ENCODE measurements at places on chromosomes 12 and 14.

DNA sequence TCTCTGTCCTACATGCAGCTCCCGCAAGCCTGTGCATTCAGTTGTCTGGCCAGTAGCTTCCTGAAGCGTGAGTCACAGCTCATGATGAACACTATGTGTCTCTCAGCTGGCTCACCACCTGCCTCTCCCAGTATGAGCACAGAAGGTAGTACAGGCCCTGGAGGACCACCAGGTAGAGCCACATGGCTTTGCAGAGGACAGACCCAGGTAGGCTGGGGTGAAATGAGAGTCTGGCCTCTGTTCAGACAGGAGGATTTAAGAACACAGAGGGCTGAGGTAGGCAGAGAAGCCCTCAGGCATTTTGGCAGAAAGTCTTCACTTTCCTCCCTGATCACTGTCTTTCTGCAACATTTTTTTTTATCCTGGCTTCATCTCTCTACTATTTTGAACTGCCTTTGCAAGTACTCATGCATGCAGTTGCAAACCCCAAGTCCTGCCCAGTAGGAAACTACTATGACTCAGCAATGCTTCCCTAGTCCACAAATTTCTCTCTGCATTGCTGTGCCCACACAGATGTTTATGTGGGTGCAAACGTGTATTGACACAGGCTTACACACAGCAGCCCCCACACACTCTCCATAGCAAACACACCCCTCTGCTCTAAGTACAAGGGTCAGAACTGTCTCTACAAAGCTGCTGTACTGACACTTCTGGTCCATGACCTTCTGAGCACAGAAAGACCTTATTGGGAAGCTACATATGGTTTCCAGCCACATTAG lies 7.2 kb upstream of the SDR9C7 start:
- DNase-seq, result no peak

DNA sequence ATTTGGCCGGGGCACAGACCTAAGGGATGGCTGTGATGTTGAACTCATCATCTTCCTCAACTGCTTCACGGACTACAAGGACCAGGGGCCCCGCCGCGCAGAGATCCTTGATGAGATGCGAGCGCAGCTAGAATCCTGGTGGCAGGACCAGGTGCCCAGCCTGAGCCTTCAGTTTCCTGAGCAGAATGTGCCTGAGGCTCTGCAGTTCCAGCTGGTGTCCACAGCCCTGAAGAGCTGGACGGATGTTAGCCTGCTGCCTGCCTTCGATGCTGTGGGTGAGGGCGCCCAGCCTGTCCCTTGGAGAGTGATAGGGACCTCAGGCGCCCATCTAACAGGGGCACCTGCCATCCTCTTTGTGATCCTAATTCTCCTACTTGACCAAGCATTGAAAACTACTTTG lies 12.4 kb downstream of the OAS3 start:
- DNase-seq, result no peak

- no peak for DNase-seq
These were observed 116.4 kb downstream of the NTN4 start for GRCh38 chr12:95674163-95674562.

GRCh38 chr14:30053103-30053502 lies 125.5 kb upstream of the PRKD1 start:
- DNase-seq, result no peak

DNA sequence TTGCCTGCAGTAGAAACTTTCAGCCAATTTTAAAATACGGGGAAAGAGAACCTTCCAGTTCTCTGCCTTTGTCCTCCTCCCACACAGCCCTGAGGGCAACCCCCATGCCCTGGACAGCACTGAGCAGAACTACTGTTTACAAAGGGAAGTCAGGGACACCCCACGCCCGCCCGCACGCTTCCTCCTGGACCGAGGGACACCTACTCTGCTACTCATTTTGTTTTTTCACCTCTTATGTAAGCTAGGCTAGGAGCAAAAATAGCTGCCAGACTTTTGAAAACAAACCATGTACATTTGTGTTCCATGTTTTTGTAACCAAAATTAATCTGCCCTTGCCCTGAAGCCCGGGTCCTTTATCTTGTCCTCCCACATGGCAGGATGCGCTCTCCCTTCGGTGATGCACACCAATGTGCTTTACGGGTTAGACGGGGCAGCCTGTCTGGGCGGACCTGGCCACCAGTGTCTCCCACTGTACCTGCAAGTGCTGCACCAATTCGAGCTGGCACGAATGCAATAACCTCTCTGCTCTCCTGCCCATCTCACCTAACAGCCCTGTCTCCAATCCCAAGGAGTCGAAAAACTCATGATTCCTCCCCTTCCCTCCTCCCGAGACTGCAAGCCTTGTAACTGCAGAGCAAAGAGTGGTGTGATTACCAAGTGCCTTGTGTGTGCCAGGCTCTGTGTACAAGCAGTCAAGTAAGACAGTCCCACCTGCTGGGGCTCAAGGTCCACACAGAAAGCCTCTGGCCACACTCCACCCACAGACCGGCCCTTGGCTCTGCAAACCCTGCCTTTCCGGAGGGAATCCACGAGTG lies 85.2 kb downstream of the CCDC88C start:
- no peak for DNase-seq

GRCh38 chr12:94561943-94562411 lies 88.4 kb downstream of the TMCC3 start:
- DNase-seq, result no peak

DNA sequence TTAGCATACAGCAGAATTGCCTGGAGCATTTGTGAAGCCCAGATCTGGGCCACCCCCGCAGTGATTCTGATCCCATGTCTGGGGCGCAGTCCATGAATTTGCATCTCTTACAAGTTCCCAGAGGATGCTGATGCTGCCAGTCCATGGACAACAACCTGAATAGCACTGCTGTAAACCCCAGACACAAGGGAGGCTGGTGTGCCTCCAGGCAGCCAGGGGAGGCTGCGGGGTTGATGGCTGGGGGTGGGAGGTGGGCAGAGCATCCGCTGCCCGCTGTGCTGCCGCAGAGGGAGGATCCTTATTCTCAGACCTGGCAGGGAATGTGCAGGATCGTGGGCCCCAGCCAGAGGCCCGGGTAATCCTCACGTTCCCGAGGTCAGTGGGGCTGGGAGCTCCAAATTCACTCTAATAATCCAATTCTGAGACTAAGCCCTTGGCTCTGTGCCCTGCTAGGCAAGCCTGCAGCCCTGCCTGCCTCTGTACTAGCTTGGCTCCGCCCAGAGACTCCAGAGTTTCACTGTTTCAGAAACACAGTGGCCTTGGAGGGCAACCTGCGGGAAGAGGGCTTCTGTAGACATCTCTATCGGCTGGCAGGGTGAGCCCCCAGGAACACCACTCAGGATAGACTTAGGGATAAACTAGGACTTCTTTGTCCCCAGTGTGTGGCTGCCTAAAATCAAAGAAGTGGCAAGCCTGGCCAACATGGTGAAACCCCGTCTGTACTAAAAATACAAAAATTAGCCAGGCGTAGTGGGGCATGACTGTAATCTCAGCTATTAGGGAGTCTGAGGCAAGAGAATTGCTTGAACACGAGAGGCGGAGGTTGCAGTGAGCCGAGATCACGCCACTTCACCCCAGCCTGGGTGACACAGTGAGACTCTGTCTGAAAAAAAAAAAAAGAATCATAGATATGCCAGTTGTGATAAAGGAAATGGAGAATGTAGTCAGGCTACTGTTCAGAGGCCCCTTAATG lies 17.8 kb upstream of the MLEC start:
- no peak for DNase-seq

DNA sequence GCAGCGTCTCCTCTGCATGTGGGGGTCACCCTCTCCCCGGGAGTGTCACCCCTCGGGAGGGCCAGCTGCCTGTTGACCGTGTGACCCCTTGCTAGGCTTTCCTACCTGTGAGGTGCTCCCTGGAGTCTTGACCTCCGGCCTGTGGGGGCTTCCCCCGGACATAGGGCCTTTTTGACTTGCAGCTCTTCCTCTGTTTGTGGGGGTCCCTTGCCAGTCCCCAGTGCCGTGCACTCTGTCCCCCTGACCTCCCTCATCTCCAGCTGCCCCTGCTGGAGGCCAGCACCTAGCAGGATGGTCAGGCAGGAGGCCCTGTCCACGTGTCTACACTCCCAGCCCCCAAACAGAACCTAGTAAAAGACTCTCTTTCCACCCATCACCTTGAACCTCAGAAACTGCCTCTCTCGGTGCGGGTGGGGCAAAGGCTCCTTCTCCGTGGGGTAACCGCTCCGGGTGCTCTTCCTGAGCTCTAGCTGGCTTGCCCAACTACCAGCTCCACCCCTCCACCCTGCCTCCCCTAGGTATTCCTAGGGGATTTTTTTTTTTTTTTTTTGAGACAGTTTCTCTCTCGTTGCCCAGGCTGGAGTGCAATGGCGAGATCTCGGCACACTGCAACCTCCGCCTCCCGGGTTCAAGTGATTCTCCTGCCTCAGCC lies 810 bp downstream of the AACS start:
- no peak for DNase-seq

- no peak for DNase-seq
These were observed 405.5 kb downstream of the MDGA2 start for GRCh38 chr14:47269756-47270492.

GRCh38 chr14:90544971-90545370 lies 148.1 kb downstream of the CALM1 start:
- no peak for DNase-seq

GRCh38 chr12:119157978-119158377 lies 20.8 kb upstream of the HSPB8 start:
- DNase-seq, result no peak

Measured in stimulated activated CD8-positive, alpha-beta memory T cell treated with anti-CD3 and anti-CD28 coated beads, Interleukin-7, amount 100 ng/mL, for 4 hours (primary cell).